ENCODE measurements at places on chromosomes 2 and 18.

DNA sequence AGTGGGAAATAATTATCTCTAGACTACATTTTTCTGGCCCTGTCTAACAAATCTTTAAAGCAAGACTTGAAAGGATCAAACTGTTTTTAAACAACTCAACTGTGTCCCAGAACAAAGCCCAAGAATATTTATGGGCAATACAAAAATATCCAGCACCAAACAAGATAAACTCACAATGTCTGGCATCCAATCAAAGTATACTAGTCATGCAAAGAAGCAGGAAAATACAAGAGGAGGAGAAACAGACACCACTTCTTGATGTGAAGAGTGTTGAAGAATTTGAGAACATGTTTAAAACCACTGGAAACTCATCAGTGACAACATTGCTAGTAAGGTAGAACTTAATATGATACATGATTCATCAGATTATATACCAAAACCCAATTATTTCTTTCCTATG is 66.1 kb upstream of the CDC42EP3 start:
- DNase-seq = no peak

GRCh38 chr2:3727397-3728045 is 24.1 kb downstream of the DCDC2C start:
- no peak for DNase-seq

DNA sequence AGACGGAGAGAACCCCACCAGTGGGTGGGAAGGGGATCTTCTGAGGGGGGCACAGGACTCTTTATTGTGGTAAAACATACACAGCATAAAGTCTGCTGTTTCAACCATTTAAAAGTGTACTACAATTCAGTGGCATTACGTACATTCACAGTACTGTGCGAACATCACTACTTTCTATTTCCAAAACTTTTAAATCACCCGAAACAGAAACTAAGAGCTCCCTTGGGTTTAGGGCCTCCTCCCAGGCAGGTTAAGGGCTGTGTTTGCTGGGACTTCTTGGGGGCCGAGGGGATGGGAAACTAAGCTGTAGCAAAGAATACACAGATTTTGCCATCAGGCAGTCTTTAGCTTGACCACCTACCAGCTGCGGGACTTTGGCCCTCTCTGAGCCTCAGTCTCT is 242.0 kb downstream of the HAUS1 start:
- no peak for DNase-seq

DNA sequence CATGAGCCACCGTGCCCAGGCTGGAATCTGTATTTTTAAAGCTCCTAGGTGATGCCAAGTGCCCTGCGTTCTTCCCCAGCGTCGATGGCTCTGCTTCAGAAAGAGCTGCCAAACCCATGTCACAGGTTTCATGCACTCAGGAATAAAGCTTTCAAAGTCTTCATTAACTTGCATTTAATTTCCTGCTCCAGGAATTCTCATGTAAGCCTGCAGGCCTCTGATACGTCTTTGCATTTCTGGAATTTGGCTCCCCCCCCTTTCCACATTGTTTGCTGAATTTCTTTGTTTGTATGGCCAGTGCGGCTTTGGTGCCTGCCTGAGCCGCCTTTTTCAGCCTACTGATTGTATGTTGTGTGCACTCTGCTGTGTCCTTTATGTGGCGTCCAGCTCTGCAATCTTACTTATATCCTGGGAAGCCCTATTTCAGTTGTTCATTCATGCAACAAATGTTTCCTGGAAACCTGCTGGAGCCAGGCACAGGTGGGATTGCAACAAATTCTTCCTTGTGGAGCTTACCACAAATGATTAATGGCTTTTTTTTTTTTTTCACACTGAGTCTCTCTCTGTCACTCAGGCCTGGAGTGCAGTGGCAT is 17.9 kb upstream of the OTOF start:
- DNase-seq = no peak

- DNase-seq = peak; percentile 18
Measured at GRCh38 chr2:161625314-161625919, 1.2 kb downstream of the SLC4A10 start.

GRCh38 chr2:120219291-120219690 is 3.9 kb downstream of the TMEM185B start:
- no peak for DNase-seq

DNA sequence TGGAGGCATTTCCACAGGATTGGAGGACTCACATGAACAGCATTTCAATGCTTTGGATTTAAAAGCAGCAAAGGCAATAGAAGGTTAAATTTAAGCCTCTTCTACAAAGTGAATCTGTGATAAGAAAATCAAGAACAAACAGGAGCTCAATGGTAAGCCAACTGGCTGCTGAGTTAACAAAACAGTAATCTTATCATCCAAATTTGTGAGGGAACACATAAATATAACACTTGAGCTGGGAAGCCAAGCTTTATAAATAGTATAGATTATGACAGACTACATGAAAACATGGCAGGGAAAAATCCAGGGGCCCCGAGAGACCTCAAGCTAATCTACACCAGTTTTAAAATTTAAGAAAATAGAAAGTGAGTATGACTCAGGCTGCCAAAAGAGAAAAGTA is 108.5 kb upstream of the PGAP1 start:
- DNase-seq = no peak

DNA sequence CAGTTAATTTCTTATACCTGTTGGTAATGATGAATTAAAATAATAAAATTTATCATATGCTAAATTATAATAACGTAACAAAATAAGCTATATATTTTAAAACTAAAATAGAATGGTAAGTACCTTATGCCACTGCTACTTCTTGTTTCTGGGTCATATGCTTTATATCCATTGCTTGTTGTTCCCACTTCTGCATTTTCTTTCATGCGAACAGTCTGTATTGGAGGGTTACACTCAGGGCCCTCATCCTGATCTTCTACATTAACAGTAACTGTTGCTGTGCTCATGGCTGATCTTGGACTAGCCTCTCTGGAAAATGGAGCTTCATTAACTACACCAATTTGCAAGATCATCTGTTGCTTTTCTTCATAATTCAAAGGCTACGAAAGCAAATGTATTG is 22.2 kb downstream of the DSC2 start:
- no peak for DNase-seq

- DNase-seq = no peak
Measured at GRCh38 chr2:151638191-151638933, 95.9 kb downstream of the NEB start.

GRCh38 chr2:9909106-9909505 is 42.4 kb upstream of the GRHL1 start:
- no peak for DNase-seq

GRCh38 chr2:44358503-44358902 is 2.8 kb downstream of the PREPL start:
- DNase-seq = peak; percentile 64

- DNase-seq = no peak
Measured at GRCh38 chr18:69109686-69110085, 291.0 kb upstream of the DOK6 start.

DNA sequence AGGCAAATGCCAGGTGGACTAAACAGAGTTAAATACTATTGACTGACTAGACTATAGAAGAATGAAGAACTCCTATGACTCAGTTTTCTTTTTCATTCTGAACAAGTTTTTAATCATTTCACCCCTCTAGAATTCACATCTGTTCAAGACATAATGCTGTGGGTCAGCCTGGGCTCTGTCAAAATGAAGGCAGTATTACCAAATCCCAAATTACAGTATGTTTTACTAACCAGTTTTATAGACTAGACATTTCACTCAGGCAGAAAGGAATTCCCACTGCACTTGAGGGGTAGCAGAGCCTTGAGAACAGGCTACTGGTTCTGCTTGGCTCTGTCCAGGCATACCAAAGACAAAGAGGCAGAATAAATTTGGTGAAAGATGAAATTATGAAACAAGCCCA is 511.7 kb downstream of the EPHA4 start:
- DNase-seq = no peak

- DNase-seq = no peak
Measured at GRCh38 chr18:12377556-12378197, 650 bp upstream of the AFG3L2 start.

DNA sequence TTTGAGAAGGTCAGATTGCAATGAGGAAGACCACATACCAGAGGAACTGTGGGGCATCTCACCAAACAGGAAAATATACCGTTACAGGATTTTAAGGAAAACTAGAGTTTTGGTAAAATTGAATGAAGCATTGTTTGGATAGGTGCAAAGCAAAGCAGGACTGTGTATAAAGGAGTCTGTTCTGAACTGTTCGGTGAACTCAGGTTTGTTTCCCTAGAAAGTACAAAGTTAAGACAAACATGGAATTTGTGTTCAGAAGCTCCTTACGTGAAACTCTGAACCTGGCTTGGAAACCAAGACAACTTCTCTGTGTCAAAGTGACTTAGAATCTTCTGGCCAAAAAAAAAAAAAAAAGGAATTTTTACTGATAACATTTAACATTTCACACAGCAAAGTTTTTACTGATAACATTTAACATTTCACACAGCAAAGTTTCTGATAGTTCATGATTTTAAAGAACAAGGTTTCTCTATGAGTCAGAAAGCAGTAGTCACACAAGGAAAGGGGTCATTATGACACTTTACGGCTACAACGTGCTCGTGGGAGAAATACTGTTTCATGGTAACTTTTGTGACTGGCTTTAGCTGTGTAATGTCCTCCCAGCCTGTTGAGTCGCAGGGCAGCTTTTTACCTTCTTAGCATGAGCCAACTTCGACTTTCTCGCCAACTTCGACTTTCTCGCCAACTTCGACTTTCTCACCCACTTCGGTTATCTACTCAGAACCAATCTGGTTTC is 21.2 kb upstream of the TET3 start:
- DNase-seq = no peak

- DNase-seq = peak; percentile 75
Measured at GRCh38 chr18:54392543-54393023, 34.9 kb downstream of the C18orf54 start.

- DNase-seq = peak; percentile 13
Measured at GRCh38 chr18:38539371-38539770, 973.8 kb upstream of the CELF4 start.

GRCh38 chr2:189328848-189329245 is 112.4 kb upstream of the WDR75 start:
- no peak for DNase-seq

GRCh38 chr2:150234787-150235446 is 252.6 kb downstream of the RND3 start:
- DNase-seq = no peak

DNA sequence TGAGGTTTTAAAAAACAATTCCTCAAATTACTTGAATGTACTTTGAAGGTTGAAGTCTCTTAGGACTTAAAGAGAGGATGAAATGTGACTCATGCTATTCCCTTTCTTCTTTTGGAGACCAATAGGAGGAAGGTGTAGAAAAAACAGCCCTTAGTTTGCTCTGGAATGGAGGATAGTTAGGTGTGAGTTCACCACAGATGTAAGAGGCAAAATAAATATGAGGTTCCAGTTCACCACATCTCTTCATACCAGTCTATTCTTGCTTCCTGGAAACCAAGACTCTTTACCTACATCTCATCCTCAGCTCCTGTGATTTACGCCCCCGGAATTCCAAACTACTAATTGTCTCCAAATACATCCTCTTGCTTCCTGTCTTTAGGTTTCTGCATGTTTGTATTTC is 77.5 kb upstream of the TTC21B start:
- DNase-seq = no peak
